ENCODE measurements at places on chromosomes 4 and X.

GRCh38 chr4:13615161-13615560 lies 12.4 kb downstream of the BOD1L1 start:
- DNase-seq: peak; percentile 57

DNA sequence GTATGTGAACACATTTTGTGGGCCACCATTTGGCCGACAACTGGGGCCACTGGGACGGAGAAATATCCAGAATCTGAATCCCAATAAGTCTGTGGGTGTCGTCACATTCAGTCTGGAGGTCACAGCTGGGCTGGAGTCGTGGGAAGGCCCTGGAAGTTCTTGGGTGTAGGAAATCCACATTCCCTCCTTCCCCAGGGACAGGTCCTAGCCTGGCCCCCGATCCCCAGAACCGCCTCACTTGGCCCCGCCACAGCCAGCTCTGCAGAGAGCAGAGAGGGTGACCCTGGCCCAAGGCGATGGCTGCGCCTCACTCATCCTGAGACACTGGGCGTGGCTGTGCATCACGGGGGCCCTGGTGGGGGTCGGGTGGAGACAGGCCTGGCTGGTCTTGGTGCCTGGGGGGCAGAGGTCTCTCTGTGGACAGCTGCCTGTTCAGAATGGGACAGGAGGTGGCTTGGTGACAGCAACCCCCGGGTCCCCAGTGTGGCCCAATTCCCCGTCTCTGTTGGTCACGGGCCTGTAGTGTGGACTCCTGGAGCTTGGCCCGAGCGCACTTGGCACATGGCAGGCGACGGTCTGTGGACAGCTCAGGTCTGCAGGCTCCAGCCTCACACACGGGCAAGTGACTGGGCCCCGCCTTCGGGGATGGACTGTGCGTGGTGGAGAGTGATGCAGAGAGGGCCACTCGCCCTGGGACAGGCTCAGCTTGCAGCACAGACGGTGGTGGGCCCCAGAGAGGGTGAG lies 16.4 kb downstream of the DOK7 start:
- no peak for DNase-seq

DNA sequence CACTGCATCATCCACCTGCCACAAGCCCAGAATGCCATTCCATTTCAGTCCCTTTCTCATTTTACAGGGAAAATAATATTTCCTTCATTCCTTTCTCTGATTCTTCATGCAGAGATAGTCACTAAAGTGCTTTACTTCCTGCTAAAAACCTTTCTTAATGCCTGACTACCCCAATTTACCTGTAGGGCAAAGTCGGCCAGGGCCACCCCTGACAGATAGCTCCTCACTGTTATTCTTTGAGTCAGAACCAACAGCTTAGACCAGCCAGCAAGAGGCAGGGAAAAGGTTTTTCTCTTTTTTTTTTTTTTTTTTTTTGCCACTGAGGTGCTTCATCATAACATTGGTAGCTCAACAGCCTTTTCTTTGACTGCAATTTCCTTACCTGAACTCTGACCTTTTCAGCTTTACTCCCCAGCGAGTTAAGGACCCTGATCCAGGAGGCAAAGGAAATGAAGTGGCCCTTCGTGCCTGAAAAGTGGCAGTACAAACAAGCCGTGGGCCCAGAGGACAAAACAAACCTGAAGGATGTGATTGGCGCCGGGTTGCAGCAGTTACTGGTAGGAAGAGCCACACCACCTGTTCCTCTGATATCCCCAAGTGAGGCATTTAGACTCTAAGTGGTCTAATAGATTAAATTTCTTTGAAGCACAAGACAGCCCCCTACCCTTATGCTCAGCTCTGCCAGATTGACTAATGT lies 85.0 kb downstream of the ALPK1 start:
- no peak for DNase-seq

GRCh38 chr4:70994069-70994366 lies 569 bp downstream of the DCK start:
- no peak for DNase-seq

GRCh38 chrX:3940000-3940610 lies 226.7 kb upstream of the PRKX start:
- DNase-seq: no peak

GRCh38 chrX:123455693-123456092 lies 271.6 kb downstream of the GRIA3 start:
- DNase-seq: no peak

DNA sequence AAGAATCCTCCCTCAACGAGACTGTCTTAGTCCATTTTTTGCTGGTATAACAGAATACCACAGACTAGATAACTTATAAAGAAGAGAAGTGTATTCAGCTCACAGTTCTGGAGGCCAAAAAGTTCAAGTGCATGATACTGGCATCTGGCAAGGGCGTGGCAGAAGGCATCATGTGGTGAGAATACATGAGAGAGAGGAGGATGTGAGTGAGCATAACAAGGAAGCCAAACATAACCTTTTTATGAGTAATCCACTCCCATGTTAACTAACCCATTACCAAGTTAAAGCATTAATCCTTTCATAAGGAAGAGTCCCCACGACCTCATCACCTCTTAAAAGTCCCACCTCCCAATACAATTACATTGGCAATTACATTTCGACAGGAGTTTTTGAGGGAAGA lies 504.6 kb downstream of the IQCM start:
- DNase-seq: no peak

- DNase-seq: no peak
Observed at GRCh38 chr4:7024336-7024890, 18.8 kb upstream of the TADA2B start.

GRCh38 chr4:78291277-78291676 lies 234.2 kb downstream of the FRAS1 start:
- no peak for DNase-seq

- no peak for DNase-seq
Observed at GRCh38 chr4:24517676-24518075, 66.7 kb downstream of the DHX15 start.

DNA sequence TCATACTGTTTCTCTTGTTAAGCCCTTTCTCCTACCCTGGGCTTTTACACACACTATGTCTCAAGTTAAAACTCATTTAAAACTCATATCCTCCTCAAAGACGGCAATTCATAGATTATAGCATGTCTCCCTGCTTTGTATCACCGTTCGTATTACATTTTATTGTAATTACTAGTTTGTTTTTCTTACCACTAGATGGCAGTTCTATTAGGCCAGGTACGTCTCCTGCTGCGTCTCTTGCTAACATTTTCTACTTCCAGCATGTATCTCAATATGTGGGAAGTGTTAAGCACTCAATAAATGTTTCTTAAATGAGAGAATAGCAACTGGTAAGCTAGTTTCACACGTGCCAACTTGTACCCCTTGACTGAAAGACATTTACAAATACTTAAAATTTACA lies 450.3 kb upstream of the PCDH7 start:
- DNase-seq: no peak

- DNase-seq: no peak
Observed at GRCh38 chr4:15706646-15707362, 3.9 kb downstream of the BST1 start.

GRCh38 chr4:67931256-67931655 lies 32.0 kb downstream of the TMPRSS11A start:
- no peak for DNase-seq

DNA sequence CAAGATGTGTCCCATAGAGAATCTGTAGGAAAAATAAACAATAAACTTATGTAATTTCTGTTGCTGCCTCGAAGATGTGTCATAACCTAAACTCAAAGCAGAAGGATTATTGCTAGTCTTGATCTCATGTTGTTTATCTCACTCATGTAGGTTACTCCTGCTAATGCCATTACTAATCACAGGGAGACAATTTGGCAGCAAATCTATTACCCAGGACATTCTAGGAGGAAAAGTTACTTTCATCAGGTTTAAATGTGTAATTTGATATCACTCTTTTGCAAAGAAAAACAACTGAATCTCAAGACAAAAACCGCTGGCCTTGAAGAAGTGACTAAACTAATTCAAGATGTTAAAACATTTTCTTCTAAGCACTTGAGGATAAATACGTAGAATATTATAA lies 34.0 kb downstream of the LDOC1 start:
- no peak for DNase-seq

- no peak for DNase-seq
Observed at GRCh38 chrX:68901519-68901918, 72.7 kb downstream of the EFNB1 start.

DNA sequence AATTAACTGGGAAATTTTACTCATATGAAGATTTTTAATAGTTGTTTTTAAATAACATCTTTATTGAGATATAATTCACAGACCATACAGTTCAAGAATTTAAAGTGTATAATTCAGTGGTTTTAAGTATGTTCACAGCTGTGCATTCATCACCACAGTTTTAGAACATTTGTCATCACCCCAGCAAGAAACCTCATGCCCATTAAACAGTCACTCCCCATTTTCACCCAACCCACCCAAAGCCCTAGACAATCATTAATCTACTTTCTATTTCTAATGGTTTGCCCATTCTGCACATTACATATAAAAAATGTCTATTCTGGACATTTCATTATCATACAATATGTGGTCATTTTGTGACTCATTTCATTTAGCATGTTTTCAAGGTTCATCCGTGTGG lies 2.8 kb downstream of the UPRT start:
- DNase-seq: no peak

GRCh38 chrX:142095651-142096245 lies 109.3 kb downstream of the MAGEC2 start:
- DNase-seq: no peak

- DNase-seq: no peak
Observed at GRCh38 chr4:3243136-3243780, 5.7 kb upstream of the MSANTD1 start.

GRCh38 chrX:80237072-80237471 lies 183.2 kb upstream of the TENT5D start:
- no peak for DNase-seq

DNA sequence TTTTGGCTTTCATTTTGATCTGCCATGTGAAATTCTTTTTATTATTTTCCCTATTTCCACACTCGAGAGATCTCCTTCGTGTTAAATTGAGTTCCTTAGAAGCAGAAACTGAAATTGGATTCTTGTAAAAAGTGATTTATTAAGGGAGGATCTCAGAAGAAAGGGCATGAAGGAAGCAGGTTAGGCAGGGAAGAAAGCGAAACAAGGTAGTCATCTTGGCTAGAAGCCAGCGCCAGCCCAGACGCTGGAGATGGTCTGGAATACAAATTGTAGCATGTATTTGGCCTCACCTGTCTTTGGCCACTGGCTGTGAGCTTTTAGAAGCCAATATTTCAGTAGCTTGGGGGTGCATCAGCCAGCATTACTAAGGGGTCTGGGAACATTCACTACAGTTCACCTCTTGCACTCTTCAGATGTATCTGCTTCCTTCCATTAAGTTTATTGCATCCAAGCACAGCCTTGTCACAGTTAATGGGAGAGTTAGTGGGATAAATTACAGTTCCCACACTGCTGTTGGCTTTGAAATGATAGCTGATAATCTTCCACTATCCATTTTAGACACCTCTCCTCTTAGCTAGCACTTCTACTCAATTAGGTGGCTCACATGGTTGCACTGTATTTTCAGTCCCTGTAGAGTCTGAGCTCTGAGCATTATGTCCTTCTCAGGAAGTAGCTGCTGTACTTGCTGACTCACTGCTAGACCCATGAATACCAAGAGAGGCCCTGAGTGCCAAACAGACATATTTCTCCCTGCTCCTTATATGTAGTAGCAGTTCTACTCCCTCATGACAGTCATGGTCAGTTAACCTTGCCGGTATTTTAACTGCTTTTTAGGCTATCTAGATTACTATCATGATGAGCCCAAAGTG lies 14.6 kb downstream of the GRXCR1 start:
- DNase-seq: no peak

- peak; percentile 64 for DNase-seq
Observed at GRCh38 chrX:15321447-15321846, 6.0 kb upstream of the ASB11 start.

- DNase-seq: no peak
Observed at GRCh38 chr4:152304220-152304619, 231.7 kb downstream of the FBXW7 start.

DNA sequence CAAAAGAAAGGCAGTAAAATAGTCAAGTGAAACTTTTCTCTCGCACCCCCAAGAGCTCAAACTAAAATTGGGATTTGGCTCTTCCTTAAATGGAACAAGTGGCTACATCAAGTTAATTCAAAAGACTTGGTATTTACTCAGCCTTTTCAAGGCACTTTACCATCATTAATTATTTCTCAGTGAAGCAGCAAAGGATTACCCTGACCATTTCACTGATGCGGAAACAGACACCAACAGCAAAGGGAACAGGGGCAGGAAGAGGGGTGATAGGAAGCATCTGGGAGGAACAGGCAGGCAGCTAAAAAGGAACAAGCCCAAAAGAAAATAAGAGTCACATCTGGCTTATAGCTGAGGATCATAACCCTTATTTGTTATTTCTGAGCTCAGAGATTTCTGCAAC lies 2.7 kb downstream of the SCML2 start:
- no peak for DNase-seq

- no peak for DNase-seq
Observed at GRCh38 chr4:169084954-169085353, 74.9 kb upstream of the CBR4 start.

DNA sequence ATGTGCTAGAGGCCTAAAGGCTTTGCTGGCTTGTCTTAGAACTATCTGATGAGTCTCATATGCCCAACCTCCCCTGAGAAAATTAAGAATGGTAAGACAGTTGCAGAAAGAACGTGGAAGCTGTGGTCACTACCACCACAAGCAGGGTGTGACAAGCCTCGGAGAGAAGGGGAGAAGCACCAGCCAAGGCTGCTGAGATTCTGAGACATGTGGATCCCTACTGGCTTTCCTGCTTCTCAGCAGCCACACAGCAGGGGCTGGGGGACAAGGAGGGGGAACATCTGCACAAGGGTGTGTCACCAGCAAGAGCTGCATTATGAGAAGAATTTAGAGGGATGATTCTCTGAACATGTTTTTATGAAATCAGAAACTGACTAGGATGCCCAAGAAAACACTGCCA lies 19.4 kb downstream of the TAPT1 start:
- DNase-seq: no peak

- no peak for DNase-seq
Observed at GRCh38 chrX:108640817-108641216, 95.5 kb downstream of the IRS4 start.

- DNase-seq: peak; percentile 61
Observed at GRCh38 chr4:138406876-138407275, 164.7 kb upstream of the SLC7A11 start.

GRCh38 chr4:140258476-140258875 lies 104.5 kb upstream of the MAML3 start:
- DNase-seq: no peak

GRCh38 chr4:6372649-6373525 lies 99.5 kb downstream of the PPP2R2C start:
- no peak for DNase-seq

DNA sequence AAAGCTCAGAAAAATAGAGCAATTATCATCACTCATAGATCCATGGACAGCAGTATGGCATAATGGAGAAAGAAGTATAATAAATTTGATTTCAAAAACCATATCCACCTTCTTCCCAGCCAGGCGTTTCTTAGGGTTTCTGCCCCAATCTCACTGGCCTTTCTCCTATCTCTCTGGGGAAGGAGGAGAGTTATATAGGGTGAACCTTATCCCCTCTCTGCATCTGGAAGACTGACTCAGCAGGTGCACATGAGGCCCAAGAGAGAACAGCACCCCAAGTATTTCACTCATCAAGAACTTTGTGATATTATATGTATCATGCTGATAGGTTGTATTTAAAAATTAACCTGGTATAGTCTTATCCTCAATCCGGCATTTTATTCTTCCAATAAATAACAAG lies 318.8 kb upstream of the RASGEF1B start:
- no peak for DNase-seq

- no peak for DNase-seq
Observed at GRCh38 chr4:93659629-93660028, 168.9 kb upstream of the ATOH1 start.
